Endodermal cell (in vitro differentiated cells): ENCODE measurements at places on chromosomes 11 and 22.

- peaks cover 62% of the 10 kb centered on the region for H3K36me3 ChIP-seq
- H3K27me3 ChIP-seq: no peaks in the 10 kb centered on the region
- H3K4me3 ChIP-seq: no peak overlapping the region
- DNase-seq: peak; percentile 75
Observed at GRCh38 chr22:35425971-35426800, 26.2 kb downstream of the MCM5 start.

- H3K4me1 ChIP-seq: no peaks in the 10 kb centered on the region
- DNase-seq: no peak
- H3K36me3 ChIP-seq: no peaks in the 10 kb centered on the region
- H3K4me3 ChIP-seq: no peak overlapping the region
- H3K27me3 ChIP-seq: no peaks in the 10 kb centered on the region
Observed at GRCh38 chr11:26688701-26689100, 33.2 kb downstream of the SLC5A12 start.

GRCh38 chr11:126718276-126718675 is 282.3 kb downstream of the KIRREL3 start:
- no peaks in the 10 kb centered on the region for H3K36me3 ChIP-seq
- no peak overlapping the region for H3K4me3 ChIP-seq
- no peak for DNase-seq
- H3K27me3 ChIP-seq: peaks cover 14% of the 10 kb centered on the region

- H3K27ac ChIP-seq: peak overlapping the region; percentile 36
- no peak overlapping the region for H3K4me3 ChIP-seq
- H3K4me1 ChIP-seq: peaks cover 33% of the 10 kb centered on the region
- H3K27me3 ChIP-seq: no peaks in the 10 kb centered on the region
- DNase-seq: no peak
Observed at GRCh38 chr11:126344141-126345080, 11.1 kb upstream of the ST3GAL4 start.

DNA sequence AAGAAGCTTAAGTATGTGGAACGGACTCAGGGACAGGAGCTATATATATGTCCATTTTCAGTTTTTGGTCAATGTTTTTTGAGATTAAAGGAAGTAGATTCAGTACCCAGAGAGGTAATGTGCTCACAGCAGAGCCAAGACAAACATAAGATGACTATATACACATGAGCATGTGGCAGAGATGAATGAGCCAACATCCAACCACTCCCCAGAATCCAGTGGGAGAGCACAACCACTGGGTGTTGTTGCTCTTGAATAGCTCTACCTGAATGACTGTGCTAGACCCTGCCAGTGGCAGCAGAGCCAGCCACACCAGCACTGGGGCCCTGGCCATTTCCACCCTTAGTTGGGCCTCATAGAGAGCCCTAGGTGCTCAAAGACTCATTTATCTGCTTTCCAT is 10.7 kb upstream of the SYTL2 start:
- peaks cover 7% of the 10 kb centered on the region for H3K27me3 ChIP-seq
- H3K36me3 ChIP-seq: no peaks in the 10 kb centered on the region
- no peak overlapping the region for H3K4me3 ChIP-seq

- H3K4me1 ChIP-seq: peaks cover 3% of the 10 kb centered on the region
- no peak for DNase-seq
- no peaks in the 10 kb centered on the region for H3K27me3 ChIP-seq
- H3K27ac ChIP-seq: no peak overlapping the region
- peak overlapping the region; percentile 100 for H3K4me3 ChIP-seq
- H3K36me3 ChIP-seq: peaks cover 18% of the 10 kb centered on the region
Observed at GRCh38 chr22:26482161-26482560, 1.4 kb downstream of the HPS4 start.

DNA sequence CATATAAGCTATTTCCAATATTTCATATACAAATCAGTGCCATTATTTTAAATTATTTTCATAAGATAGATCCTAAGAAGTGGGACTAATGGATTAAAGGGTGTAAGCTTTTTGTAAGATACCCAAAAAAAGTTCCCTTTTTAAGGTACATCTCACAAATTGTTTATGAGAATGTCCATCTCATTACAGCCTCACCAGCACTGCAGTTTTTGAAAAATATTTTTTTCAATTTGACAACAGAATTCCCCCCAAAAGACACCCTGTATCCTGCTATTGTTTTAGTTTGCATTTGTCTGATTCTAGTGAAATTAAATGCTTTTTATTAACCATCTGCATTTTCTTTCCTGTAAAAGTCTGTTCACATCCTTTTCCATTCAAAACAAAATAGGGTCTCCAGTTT is 69.0 kb downstream of the TIMP3 start:
- no peaks in the 10 kb centered on the region for H3K27me3 ChIP-seq
- no peak overlapping the region for H3K27ac ChIP-seq
- no peaks in the 10 kb centered on the region for H3K4me1 ChIP-seq
- H3K36me3 ChIP-seq: no peaks in the 10 kb centered on the region

DNA sequence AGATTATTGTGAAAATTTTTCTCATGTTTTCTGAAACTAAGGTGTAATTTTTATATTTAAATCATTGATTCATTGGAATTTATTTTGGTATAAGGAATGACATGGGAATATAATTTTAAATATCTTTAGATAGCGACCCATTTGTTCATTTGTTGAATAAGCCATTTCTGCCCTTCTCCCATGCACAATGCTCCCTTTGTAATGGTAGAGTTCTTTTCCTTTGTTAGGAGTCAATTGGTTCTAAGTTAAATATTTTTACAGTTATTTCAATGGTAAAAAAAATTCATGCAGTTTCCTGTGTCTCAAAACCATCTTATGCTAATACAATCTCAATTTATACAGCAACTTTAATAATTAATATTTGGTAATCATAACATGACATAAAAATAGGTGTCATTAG is 218.8 kb upstream of the C11orf87 start:
- no peaks in the 10 kb centered on the region for H3K4me1 ChIP-seq
- no peak overlapping the region for H3K27ac ChIP-seq
- no peak for DNase-seq
- no peak overlapping the region for H3K4me3 ChIP-seq
- no peaks in the 10 kb centered on the region for H3K36me3 ChIP-seq
- no peaks in the 10 kb centered on the region for H3K27me3 ChIP-seq

DNA sequence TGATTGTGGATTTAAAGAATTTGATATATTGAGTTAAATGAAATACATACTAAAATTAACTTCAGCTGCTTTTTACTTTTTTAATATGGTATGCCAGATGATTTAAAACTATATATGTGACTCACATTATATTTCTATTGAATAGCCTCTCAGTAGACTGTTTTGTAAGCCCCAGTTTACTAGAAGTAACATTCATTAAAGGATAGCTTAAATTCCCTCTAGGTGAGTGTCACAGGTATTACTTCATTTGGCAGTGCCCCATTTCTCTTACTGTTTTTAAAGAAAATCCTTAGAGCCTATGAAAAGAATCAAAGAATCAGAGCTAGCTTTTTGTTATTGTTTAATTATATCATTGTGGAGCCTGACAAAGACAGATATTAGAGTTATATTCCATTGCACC is 48.6 kb downstream of the ZC3H12C start:
- H3K4me3 ChIP-seq: no peak overlapping the region
- no peak for DNase-seq
- H3K27ac ChIP-seq: no peak overlapping the region
- H3K4me1 ChIP-seq: no peaks in the 10 kb centered on the region
- H3K36me3 ChIP-seq: peaks cover 19% of the 10 kb centered on the region

GRCh38 chr11:8834379-8834778 is 76.6 kb upstream of the AKIP1 start:
- peaks cover 23% of the 10 kb centered on the region for H3K36me3 ChIP-seq
- no peak for DNase-seq
- no peak overlapping the region for H3K4me3 ChIP-seq
- H3K27me3 ChIP-seq: no peaks in the 10 kb centered on the region
- H3K4me1 ChIP-seq: peaks cover 26% of the 10 kb centered on the region
- H3K27ac ChIP-seq: no peak overlapping the region

- no peaks in the 10 kb centered on the region for H3K36me3 ChIP-seq
- H3K4me3 ChIP-seq: no peak overlapping the region
- no peak for DNase-seq
- H3K27me3 ChIP-seq: no peaks in the 10 kb centered on the region
Observed at GRCh38 chr11:68497761-68498160, 37.2 kb downstream of the PPP6R3 start.

- no peak overlapping the region for H3K4me3 ChIP-seq
- no peaks in the 10 kb centered on the region for H3K4me1 ChIP-seq
- no peaks in the 10 kb centered on the region for H3K27me3 ChIP-seq
- no peak overlapping the region for H3K27ac ChIP-seq
Observed at GRCh38 chr11:26087120-26087935, 244.6 kb upstream of the ANO3 start.

- DNase-seq: no peak
- H3K27ac ChIP-seq: no peak overlapping the region
- no peak overlapping the region for H3K4me3 ChIP-seq
- H3K27me3 ChIP-seq: no peaks in the 10 kb centered on the region
- H3K4me1 ChIP-seq: peaks cover 4% of the 10 kb centered on the region
- H3K36me3 ChIP-seq: peaks cover 28% of the 10 kb centered on the region
Observed at GRCh38 chr22:42991010-42991651, 23.8 kb downstream of the PACSIN2 start.

- H3K4me3 ChIP-seq: no peak overlapping the region
- DNase-seq: no peak
- H3K27me3 ChIP-seq: no peaks in the 10 kb centered on the region
- no peaks in the 10 kb centered on the region for H3K36me3 ChIP-seq
- H3K27ac ChIP-seq: no peak overlapping the region
Observed at GRCh38 chr11:17812865-17813187, 78.2 kb downstream of the KCNC1 start.

DNA sequence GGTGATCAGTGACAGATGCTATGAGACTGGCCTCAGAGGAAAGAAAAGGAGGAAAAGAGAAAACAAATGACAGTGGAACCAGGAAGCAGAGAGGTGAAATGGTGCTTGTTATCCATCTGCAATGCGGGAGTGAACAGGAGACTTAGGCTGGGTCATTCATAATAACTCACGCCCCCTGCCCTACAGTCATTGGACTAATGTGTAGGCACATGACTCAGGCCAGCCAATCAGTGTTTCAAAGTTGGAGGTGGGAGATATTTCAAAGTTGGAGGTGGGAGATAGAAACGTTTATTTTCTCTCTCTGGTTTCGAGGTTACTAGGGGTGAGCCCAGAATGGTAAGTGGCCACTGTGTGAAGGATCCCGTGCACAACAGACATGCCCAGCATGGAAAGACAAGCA is 30.3 kb downstream of the SLC22A6 start:
- no peak overlapping the region for H3K4me3 ChIP-seq
- H3K27ac ChIP-seq: no peak overlapping the region
- no peak for DNase-seq
- H3K4me1 ChIP-seq: no peaks in the 10 kb centered on the region

DNA sequence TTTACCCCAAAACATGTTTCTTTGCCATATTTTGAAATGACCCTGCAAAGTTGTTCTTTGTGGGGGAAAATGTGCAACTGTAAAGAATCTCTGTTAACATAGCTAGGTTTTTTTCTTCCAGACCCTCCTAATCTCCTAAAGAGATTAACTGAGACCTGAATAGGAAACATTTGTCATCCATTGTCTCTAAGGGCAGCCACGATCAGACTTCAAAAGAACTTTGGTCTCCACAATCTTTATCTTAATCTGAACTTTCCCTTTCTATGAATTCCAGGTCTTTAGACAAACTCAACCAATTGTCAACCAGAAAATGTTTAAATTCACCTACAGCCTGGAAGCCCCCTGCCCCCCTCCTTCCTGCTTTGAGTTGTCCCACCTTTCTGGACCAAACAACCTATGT is 4.6 kb upstream of the LGALS12 start:
- H3K4me3 ChIP-seq: peak overlapping the region; percentile 76
- no peaks in the 10 kb centered on the region for H3K36me3 ChIP-seq
- H3K27me3 ChIP-seq: no peaks in the 10 kb centered on the region
- no peak overlapping the region for H3K27ac ChIP-seq

- peak; percentile 49 for DNase-seq
- H3K36me3 ChIP-seq: no peaks in the 10 kb centered on the region
- no peaks in the 10 kb centered on the region for H3K27me3 ChIP-seq
- no peak overlapping the region for H3K27ac ChIP-seq
- H3K4me1 ChIP-seq: no peaks in the 10 kb centered on the region
- H3K4me3 ChIP-seq: no peak overlapping the region
Observed at GRCh38 chr11:125842321-125842948, 9.3 kb downstream of the PATE4 start.

DNA sequence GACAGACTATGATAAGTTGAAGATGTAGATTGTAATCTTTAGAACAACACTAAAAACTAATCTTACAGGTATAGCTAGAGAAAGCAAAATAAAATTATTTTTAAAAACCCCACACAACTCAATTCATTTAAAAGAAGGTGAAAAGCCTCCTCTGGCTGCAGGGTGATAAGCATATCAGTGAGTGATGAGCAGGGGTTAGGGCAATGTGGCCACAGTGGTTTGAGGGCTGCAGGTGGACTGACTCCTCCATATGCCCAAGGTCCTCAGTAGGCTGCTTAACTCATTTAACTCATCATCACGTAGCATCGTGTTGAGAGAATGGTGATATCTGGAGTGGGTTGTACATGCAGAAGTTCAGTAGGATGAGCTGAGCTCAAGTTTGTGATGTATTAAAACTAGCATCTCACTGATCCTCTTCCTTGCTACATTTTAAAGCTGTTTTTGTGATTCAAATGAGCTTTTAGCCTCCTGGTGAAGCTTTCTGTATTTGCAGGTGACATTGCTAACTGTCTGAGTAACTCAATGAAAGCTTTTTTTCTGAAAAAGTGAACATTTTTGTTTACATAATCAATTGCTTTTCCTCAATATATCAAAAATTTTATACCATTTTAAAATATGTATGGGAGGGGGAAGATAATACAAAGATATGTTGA is 37.0 kb upstream of the SC5D start:
- H3K27me3 ChIP-seq: no peaks in the 10 kb centered on the region
- no peak for DNase-seq
- H3K27ac ChIP-seq: no peak overlapping the region
- no peaks in the 10 kb centered on the region for H3K4me1 ChIP-seq
- no peaks in the 10 kb centered on the region for H3K36me3 ChIP-seq
- no peak overlapping the region for H3K4me3 ChIP-seq

DNA sequence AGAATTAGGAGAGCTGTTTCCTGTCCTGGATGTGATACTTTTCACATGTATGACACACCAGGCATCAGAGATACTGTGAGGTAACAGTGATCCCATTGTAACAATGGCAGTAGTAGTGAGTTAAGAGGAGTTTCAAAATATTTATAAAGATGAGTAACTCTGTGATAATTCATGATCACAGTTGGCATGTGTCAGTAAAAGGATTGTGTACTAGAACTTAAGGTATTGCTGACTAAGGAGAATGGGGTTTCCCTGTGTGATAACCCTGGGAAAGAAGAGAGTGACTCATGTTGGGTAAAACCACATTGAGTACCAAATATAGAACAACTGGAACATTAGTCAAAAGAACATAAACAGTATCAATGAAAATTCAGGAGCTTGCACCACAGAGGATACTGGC is 22.9 kb upstream of the SLC5A1 start:
- no peaks in the 10 kb centered on the region for H3K4me1 ChIP-seq
- H3K27me3 ChIP-seq: no peaks in the 10 kb centered on the region
- DNase-seq: no peak
- no peaks in the 10 kb centered on the region for H3K36me3 ChIP-seq
- H3K27ac ChIP-seq: no peak overlapping the region

- H3K36me3 ChIP-seq: no peaks in the 10 kb centered on the region
- H3K27me3 ChIP-seq: no peaks in the 10 kb centered on the region
- no peak for DNase-seq
- no peaks in the 10 kb centered on the region for H3K4me1 ChIP-seq
Observed at GRCh38 chr11:95702526-95702925, 87.1 kb downstream of the FAM76B start.
